Stimulated activated CD8-positive, alpha-beta memory T cell treated with anti-CD3 and anti-CD28 coated beads, Interleukin-4, amount 100 ng/mL, for 48 hours (primary cell): ENCODE measurements at places on chromosomes 2 and 18.

DNA sequence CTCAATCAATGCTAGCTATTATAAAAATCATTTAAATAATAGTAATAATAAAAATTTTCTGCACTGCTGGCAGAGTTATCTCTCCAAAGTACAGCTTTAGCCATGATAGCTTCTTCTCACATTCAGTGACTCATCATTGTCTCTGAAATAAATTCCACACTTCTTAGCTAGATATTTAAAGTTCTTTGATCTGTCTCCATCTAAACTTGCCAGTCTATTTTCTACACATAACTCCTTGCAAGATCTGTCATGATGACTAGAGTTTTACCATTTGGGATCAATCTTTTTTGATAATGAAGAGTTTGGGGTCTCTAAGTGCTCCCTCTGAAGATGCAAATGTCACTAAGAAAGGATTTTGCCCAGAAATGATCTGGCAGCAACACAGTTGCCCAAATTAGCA lies 155.4 kb upstream of the LHCGR start:
- DNase-seq = no peak

- no peak for DNase-seq
Measured at GRCh38 chr2:201794294-201794693, 12.0 kb upstream of the CDK15 start.

GRCh38 chr2:64943387-64944150 lies 45.6 kb upstream of the SLC1A4 start:
- no peak for DNase-seq

DNA sequence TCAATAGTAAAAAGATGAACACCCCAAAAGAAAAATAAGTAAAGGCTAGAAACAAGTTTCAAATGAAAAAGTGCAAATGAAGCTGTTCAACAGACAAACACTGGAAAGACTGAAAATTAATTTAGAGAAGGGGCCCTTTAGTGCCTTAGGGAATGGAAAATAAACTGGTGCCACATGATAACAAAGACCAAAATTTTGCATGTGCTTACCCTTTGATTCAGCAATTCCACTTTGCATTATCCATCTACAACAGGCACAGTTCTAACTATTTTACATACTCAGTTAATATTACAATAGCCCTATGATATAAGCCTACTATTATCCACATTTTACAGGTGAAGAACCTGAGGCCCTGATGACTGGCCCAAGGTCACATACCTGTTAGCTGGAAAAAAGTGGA lies 183.9 kb downstream of the NBAS start:
- no peak for DNase-seq

- no peak for DNase-seq
Measured at GRCh38 chr18:32767400-32767799, 5.4 kb downstream of the KLHL14 start.

GRCh38 chr2:64757126-64757525 lies 103.4 kb upstream of the SERTAD2 start:
- DNase-seq = no peak

GRCh38 chr2:36843838-36844237 lies 122.5 kb downstream of the STRN start:
- DNase-seq = no peak

DNA sequence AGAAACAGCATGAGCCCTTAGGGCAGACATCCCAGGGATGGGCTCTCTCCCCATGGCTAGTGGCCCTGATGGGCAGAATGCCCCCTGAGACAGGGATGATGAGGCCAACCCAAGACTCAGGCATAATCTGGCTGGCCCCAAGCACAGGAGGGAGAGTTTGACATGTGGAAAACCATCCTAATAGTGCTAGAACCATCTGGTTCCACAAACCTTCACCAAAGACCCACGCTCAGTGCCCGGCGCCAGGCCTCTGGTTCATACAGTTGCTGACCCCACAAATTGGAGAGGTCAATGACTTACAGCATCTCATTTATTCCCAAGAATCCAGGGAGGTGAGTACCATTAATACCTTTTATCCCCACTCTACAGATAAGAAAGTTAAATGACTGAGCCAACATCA lies 95.5 kb downstream of the TNS1 start:
- DNase-seq = no peak

GRCh38 chr2:96209011-96209728 lies 543 bp upstream of the STARD7 start:
- DNase-seq = no peak

GRCh38 chr18:32507093-32507492 lies 36.4 kb upstream of the GAREM1 start:
- DNase-seq = no peak

GRCh38 chr2:98777076-98777475 lies 46.1 kb upstream of the MGAT4A start:
- DNase-seq = no peak

DNA sequence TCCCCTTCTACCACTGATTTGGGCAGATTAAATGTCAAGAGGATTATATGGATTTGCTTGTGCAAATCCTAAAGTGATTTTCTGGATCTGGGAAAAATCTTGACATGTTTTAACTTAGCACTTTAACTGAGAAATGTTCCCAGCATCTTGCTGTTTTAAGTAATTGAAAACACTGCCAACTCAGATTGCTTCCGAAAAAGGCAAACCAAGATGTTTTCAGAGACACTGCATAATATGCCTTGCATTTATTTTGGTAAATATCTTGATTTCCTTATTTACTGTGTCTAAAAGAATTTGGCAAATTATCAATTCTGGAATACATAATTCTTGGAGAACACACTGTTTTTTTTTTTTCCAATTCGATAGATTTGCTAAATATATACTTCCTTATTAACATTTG lies 385.0 kb upstream of the FAM98A start:
- no peak for DNase-seq

DNA sequence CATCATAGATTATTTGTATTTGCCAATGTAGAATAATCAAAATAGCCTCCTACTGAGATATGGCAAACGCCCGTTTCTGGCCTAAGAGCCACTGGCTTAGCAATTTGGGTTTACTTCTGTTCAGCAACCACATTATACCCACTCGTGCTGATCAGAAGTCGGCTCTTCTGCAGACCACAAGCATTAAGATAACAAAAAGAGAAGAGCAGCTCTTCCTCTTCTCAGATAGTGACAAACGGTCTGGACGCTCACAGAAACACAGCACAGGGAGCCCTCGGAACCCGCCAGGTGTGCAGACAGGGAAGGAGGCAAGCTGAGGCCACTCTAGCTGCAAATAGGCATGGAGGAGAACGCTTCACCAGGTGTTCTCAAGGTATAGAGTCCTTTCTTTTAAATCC lies 164.0 kb downstream of the HDAC4 start:
- no peak for DNase-seq

- DNase-seq = no peak
Measured at GRCh38 chr18:80198994-80199748, 48.1 kb downstream of the PARD6G start.

DNA sequence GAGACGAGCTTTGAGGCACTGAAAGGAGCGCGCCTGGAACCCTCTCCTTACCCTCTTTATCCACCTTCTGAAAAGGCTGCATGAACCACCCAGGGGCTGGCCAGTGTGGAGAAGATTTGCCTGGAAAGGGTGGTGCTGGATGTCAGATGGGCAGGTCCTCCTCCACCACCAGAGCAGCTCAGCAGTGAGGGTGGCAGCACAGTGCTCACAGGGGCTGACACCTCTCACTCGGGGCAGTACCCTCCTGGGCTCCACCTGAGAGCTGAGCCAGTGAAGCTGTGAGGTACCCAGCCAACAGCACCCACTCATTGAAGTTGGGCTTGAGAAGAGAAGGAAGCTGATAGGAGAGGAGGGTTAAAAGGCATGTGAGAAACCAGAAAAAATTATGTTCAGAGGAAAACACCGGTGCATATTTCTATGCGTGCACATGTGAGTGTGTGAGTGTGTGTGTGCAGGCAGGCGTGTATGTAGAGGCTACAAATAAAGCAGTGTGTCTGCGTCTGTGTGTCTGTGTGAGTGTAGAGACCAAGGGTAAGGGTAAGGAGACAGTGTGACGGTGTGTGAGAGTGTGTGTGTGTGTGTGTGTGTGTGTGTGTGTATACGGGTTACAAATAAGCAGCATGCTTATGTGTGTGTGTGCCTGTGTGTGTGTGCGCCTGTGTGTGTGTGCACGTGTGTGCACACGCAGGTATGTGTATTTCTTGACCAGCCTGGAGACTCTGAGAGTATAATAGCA lies 40.7 kb downstream of the TEX44 start:
- DNase-seq = no peak

DNA sequence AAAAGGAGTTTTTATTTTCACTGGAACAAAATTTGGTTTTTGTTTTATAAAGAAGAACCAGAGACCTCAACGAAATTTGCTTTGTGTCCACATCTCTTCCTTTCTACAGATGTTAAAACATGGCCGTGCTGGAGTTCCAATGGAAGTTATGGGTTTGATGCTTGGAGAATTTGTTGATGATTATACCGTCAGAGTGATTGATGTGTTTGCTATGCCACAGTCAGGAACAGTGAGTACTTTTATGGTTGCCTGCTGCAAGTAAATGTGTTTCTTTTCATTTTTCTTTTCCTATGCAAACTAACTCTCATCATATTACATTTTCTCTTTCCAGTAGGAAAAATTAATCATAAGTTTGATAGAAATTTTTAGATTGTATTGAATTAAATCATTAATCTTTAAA lies 48.4 kb upstream of the TBR1 start:
- DNase-seq = no peak

- DNase-seq = no peak
Measured at GRCh38 chr2:29520001-29520400, 401.4 kb downstream of the ALK start.

GRCh38 chr18:6058941-6059340 lies 163.6 kb upstream of the TMEM200C start:
- DNase-seq = no peak

DNA sequence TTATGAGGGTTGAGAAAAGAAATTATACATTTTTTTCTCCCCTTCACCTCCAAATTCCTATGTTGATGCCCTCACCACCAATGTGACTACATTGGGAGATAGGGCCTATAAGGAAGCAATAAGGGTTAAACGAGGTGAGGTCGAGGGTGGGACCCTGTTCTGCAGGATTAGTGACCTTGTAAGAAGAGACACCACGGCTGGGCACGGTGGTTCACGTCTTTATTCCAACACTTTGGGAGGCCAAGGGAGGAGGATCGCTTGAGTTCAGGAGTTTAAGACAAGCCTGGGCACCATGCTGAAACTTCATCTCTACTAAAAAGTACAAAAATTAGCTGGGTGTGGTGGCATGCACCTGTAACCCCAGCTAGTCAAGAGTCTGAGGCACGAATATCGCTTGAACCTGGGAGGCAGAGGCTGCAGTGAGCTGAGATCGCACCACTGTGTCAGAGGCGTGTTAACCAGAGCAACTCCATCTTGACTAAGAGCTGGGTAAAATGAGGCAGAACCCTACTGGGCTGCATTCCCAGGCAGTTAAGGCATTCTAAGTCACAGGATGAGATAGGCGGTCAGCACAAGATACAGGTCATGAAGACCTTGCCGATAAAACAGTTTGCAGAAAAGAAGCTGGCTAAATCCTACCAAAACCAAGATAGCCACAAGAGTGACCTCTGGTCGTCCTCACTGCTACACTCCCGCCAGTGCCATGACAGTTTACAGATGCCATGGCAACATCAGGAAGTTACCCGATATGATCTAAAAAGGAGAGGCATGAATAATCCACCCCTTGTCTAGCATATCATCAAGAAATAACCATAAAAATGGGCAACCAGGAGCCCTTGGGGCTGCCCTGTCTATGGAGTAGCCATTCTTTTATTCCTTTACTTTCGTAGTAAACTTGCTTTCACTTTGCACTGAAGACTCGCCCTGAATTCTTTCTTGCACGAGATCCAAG lies 77.0 kb downstream of the NCAPH start:
- no peak for DNase-seq

DNA sequence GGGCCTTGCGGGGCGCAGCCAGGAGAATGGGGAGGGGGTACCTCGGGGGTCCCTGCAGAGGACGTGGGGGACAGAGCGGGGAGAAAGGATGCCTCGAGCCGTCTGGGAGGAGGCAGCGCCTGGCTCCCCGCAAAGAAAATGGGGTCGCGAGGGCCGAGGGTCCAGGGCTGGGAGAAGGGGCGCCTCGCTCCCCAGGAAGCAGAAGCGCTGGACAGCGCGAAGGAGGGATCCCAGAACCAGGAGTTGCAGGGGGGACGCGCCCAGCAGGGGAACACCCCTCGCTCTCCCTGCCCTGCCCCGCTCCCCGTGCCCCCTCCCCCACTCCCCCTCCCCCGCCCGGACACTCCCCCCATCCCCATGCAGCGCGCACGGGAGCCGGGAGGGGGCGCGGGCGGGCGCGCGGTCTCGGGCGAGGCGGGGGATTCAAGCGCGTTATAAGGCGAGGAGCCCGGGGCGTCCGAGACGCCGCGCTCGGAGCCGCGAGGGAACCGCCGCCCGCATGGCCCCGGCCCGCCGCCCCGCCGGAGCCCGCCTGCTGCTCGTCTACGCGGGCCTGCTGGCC lies at the start of gene ERFE:
ERFE (plus strand) TSS at position 462 of the 562 bp plus-strand sequence; CDS start at position 500, 38 bp downstream.
- DNase-seq = peak; percentile 75

DNA sequence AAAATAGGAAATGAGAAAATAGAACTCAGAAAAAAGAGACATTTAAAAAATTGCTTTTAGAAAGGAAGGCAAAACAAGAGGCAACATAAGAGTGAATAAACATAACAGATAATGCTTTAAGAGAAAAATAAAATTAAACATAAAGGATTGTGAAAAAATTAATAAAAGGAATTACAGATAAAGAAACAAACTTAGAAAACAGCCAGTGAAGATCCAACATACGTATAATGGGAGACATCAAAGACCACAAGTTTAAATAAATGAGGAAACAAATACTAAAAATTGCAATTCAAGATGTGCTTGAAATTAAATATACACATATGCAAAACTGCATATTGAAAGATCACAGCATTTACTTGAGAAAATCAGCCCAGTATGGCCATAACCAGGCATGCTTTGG lies 448.9 kb downstream of the NBAS start:
- DNase-seq = no peak

DNA sequence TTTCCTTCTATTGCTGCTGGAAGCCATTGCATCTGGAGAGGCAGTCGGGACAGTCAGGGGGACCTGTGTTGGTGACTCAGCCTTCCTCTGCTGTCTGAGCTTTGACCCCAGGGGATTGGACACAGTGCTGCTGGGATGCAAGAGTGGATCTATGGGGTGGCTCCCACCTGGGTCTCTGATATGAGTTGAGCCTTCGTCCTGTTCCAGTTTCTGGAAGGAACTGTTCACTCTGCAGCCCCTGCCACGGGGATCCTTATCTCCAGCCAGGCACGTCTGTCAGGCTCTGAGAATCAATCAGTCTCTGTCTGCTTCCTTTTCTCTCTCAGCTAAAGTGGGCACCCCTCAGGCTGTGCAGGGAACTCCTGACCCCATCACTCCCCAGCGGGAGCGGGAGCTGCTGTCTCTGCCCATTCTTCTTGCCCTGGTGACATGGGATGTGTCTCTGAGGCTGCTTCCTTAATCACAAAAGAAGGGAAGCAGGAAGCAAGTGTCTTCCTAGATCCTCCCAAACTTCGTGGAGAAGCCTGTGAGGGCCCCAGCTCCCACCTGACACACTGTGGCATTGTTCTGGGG lies 51.7 kb downstream of the ARHGAP28 start:
- DNase-seq = no peak

GRCh38 chr18:26357960-26358359 lies 131.7 kb downstream of the TAF4B start:
- DNase-seq = no peak

GRCh38 chr2:219388907-219389156 lies 1.1 kb upstream of the DNPEP start:
- DNase-seq = no peak

GRCh38 chr2:65357959-65358294 lies 74.5 kb downstream of the SPRED2 start:
- DNase-seq = no peak

- no peak for DNase-seq
Measured at GRCh38 chr18:5941890-5942289, 46.6 kb upstream of the TMEM200C start.
